Body of pancreas (tissue), 4 donors: ENCODE measurements at places on chromosomes 1 and 21. TPM values are rescaled to one million over a fixed set of nuclear protein-coding genes. Genes with fewer than 3 reads are reported as not detected.

DNA sequence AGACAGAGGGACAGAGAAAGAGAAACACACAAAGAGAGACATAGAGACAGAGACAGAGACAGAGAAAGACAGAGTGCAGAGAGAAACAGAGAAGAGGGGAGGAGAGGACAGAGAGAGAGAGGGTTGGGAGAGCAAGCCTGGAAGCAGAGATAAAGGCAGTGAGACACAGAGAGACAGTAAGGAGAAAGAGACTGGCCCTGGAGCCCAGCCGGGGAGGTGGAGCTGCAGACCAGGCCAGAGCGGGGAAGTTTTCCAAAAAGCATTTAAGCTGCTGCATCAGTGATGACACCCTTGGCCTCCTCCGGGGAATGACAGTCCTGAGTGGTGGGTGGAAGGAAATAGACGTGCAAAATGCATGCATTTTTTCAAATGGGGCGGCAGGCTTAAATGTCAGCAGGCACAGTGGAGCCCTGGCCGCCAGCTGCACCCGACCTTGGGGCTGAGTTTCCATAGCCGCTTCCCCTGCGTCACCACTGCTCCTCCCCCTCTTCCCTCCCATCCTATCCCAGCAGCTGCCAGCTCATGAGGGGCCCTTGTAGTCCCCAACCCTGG, 95.4 kb upstream of the KLHDC7A start:
- DNase-seq, result peak; percentile 13

DNA sequence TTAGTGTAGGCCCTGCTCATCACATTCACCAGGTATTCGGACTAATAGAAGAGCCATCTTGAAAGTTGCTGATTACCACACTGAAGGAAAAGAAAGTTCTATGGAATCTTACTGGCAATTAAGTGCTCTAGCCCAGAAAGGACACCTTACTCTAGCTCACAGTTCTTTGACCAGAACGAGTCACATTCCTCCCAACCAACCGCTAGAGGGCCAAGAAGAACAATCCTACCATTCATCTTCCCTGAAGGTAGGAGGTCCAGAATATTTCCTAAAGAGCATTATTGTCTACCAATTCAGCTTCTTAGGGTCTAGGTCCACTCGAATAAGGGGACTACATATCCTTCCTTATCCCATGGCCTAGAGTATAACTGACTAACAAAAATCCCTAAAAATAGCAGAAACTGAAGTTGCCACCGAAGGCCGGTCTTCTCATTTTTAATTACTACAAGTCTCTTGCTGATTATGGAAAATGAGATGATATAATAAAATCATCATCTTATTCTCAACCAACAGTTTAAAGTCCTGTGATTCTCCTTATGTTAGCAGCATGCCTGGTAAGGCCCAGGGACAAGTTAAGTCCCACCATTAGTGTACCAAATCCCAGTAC, 2.7 kb upstream of the FMO1 start:
- peak; percentile 34 for DNase-seq

The TTC13 gene
- total RNA-seq, result 24.4 TPM

- no peak for DNase-seq
These were observed 22.6 kb upstream of the GBP4 start for GRCh38 chr1:89221341-89221740.

DNA sequence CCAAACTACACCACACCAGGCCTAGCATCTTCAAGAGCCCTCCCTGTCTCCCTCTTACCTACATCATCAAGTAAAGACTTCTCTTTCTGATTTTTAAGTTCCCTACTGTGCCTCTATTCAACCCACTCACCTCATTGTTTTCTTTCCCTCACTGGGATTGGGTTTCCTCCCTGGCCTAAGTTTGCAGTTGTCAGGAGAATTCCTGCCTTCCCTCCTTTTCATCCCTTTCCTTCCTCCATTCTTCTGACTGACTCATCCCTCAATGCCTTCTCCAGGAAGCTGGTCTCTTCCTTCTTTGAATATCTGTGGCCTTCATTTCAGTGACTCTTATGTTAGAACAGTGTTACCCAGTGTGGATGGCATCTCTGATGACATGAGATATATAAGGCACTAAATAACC, 139.9 kb upstream of the KIAA0040 start:
- no peak for DNase-seq

The CAMK2N1 gene
- 5.4 TPM for total RNA-seq

The KPRP gene
- not detected for total RNA-seq

GRCh38 chr1:99326215-99326949, 62.1 kb downstream of the PLPPR4 start:
- DNase-seq, result no peak

The NMNAT2 gene
- total RNA-seq, result 1.0 TPM

The NEGR1 gene
- 9.6 TPM for total RNA-seq

DNA sequence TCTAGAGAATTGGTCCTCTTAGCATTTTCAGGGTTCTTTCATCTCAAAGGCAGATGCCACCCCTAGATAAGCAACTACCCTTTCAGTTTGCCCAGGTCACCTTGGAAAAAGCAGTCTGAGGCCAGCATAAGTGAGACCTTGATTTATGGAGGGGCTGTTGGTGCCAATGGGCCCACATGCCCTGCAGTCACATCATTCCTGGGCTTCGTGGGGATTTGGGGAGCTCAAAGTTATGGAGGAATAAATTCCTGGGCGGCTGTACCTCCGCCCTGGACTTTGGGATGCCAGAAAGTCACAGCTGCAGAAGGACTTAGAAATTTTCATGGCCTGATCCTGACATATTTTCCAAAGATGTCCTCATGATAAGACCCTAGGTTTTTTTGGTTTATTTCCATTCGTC, 2.7 kb upstream of the SDHB start:
- DNase-seq, result no peak

- DNase-seq, result peak; percentile 44
These were observed 32.8 kb upstream of the DNASE2B start for GRCh38 chr1:84365225-84366221.

The GPX7 gene
- total RNA-seq, result 22.1 TPM

DNA sequence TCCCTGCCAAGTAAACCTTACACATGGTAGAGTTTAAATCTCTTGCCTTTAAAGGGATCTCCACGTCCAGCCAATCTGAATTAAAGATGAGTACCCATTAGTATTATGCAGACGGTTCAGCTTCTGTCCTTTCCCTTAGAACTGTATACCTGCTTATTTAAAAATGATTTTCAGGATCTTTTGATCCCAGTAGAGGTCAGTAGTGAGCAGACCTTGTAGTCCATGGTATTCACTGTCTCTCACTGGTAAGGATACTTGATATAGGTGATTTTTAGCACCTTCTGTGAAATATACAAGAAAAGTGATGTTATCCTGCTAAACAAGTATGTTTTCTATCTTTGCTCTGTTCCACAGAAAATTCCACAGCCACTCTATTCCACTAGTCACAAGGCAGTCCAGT, 1211.6 kb upstream of the ADGRL4 start:
- DNase-seq, result no peak

GRCh38 chr1:64077281-64077940, 126.0 kb upstream of the UBE2U start:
- no peak for DNase-seq

The FAM72D gene
- total RNA-seq, result not detected

The HJV gene
- total RNA-seq, result not detected

The ITGB2 gene
- 17.8 TPM for total RNA-seq

The TRIM17 gene
- not detected for total RNA-seq

- DNase-seq, result no peak
These were observed 23.7 kb downstream of the LRRC8B start for GRCh38 chr1:89548122-89548857.

DNA sequence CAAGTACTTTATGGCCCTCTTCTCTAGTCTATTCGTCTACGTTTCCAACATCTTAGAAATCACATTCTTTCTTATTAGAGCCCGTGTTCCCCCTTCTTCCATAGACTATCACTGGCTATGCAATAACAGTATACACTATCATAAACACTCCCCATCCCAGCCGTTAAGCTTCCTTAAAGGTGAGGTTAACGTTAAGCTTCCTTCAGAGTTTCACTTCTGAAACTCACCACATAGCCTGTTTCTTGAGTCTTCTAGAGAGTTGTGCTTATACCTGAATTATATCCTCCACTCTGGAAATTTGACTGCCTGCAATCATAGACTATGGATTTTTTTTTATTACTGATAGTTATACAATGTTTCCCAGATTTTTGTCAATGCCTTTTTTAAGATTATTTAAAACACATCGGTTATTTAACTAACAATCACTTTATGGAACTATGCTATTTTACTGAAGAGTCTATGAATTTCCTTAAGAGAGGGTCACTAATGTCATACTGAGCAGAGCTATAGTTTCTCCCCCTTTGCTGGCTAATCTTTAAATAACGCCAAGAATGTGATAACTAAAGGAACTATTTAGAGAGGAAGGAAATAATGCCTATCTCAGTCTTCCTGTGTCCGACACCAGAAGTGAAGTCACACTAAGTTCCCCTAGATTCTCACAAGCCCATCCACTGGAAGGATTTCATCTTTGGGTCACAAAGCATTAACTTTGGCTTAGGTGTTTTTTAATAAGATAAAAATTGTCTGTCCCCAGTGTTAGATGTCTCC, 16.8 kb downstream of the FCER1A start:
- no peak for DNase-seq

- no peak for DNase-seq
These were observed 54.6 kb downstream of the F3 start for GRCh38 chr1:94486990-94487389.
